Stimulated activated CD4-positive, alpha-beta T cell treated with anti-CD3 and anti-CD28 coated beads, Interleukin-15, amount 100 ng/mL, for 48 hours (primary cell): ENCODE measurements at places on chromosomes 5 and 9.

- DNase-seq = no peak
Observed at GRCh38 chr9:71403106-71403505, 281.7 kb upstream of the TRPM3 start.

GRCh38 chr5:102324714-102325113 lies 28.6 kb upstream of the SLCO4C1 start:
- no peak for DNase-seq

GRCh38 chr9:133995012-133995896 lies 3.1 kb upstream of the VAV2 start:
- no peak for DNase-seq

DNA sequence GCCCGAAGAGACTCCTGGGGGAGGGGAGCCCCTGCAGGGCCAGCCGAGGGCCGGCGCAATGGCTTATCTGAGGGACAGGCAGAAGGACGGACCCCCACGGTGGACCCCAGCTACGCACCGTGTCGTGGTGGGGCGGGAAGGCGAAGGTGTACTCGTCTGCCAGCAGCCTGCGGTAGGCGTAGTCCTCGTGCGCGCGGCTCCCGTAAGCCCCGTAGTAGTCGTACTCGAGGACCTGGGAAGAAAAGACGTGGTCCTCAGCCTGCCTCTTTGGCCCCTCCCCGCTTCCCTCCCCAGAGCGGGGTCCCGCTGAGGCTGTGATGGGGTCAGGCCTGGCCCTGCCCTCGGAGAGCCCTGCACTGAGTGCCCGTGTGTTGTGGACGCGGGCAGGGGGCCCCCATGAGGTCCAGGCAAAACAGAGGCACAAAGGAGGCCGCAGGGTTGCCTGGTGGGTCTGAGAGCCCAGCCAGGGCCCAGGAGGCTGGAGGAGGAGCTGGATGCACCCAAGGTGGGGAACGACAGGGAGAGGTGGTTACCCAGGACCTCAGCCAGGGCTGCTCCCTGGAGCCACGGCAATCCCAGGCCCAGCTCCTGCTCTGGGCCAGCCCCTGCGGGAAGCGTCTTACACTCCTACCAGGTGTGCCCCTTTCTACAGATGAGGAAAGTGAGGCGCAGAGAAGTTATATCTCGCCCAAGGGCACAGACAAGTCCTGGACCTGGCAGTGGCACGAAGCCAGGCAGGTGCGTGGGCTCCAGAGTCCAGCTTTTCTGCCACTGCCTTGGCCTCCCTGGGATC lies 35.2 kb downstream of the SARDH start:
- DNase-seq = no peak

DNA sequence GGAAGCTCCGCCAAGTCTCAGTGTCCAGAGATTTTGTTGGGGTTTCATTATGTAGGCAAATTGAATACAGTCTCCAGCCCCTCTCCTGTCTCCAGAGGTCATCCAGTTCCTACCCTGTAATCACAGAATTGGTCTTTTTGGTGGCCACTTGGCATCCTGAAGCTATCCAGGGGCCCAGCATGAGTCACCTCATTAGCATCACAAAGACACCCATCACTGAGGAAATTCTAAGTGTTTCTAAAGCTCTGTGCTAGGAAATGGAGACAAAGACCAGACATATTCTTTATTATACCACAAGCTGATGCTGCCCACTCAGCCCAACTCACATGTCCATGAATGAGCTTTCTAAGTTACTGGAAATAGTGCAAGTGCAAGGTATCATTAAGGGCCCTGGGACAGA lies 229.9 kb downstream of the DOCK8 start:
- no peak for DNase-seq

DNA sequence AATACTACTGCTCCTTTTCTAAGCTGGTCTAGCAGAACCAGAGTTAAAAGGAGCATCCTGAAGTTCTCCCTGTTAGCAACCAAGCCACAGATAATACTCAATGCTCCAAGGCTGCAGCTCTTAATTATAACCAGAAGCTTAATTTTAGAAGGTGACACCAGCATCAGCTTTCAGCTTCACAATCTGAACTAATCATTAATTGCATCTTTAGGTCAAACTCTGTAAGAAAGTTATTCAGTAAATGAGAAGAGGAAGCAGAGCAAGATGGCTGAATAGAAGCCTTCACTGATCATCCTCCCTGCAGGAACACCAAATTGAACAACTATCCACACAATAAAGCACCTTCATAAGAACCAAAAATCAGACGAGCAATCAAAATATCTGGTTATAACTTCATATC lies 38.5 kb downstream of the APBA1 start:
- no peak for DNase-seq

DNA sequence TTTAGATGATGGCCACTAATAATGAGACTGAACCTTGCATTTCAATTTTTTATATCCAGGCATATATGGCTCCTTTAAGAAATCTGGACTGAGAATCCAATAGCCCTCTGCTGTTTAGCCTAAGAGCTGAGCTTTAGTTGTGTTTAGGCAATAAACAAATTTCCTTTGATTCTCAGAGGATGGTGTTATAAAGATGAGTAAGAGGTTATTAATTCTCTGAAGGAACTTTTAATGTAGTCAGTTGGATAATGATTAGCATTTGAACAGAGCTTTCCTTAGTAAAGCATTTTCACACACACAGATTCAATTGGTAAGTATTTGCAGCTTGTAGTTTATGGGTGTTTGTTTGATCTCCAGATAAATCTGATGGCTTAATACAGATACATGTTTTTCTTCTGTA lies 149.6 kb downstream of the PRR16 start:
- DNase-seq = no peak

- DNase-seq = no peak
Observed at GRCh38 chr9:135492886-135493669, 7.4 kb upstream of the MRPS2 start.

DNA sequence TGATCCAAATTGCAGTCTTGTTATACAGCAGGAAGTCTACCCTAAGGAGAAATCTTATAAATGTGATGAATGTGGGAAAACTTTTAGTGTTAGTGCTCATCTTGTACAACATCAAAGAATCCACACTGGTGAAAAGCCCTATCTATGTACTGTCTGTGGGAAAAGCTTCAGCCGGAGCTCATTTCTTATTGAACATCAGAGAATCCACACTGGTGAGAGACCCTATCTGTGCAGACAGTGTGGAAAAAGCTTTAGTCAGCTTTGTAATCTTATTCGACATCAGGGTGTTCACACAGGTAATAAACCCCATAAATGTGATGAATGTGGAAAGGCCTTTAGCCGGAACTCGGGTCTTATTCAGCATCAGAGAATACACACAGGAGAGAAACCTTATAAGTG lies 10.4 kb downstream of the ZNF189 start:
- DNase-seq = no peak

- DNase-seq = no peak
Observed at GRCh38 chr5:109701252-109701651, 11.5 kb downstream of the MAN2A1 start.

GRCh38 chr5:53161876-53162275 lies 52.3 kb upstream of the MOCS2 start:
- no peak for DNase-seq

DNA sequence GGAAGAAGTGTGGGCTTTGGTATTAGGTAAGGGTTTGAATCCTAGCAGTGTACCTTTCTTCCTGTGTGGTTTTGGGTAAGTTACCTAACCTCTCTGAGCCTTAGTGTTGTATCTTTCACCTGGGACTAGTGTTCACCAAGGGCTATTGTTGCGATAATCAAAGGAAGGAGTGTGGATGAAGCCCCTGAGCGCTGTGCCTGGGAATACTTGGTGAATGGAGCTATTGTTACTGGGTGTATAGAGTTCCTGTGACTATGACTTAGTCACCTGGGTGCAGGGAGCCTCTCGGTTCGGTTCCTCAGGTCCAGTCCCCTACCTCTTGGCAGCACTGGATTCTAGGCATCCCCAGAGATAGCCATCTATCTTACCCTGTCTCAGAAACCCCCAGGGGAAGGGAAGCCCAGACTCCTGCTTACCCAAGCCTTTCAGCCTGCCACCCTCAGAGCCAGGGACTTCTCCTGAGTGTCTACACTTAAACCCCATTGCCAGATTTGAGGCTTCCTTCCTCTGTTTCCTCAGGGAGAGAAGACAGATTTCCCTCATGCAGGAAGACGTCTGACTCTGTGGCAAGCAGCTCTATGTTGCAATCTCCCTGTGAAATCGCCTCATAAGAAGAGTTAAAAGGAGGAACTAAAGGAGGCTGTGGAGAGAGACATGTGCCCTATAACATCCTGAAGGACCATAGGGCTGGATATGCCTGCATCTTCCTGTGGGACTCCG lies 181.0 kb upstream of the PITX1 start:
- DNase-seq = no peak

DNA sequence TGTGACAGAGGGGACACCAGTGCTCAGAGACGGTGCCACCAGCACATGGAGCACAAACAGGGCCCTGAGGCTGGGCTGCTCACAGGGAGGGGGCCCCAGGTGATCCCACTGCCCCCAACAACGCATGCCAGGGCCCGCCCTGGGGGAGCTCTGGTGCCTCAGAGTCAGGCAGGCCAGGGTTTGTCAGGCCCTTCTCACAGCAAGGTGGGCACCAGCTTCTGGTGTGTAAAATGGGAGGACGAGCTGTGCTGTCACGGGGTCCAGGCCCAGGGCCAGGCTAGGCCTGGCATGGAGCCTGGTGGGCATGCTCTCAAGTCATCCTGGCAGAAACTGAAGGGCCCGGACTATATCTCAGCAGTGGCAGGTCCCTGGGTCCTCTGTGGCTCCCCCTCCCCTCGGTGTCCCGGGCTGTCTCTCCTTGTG lies 34.5 kb downstream of the PRRT1B start:
- no peak for DNase-seq

GRCh38 chr5:66870708-66871107 lies 274.5 kb downstream of the MAST4 start:
- no peak for DNase-seq

GRCh38 chr5:63596254-63596653 lies 366.0 kb downstream of the HTR1A start:
- DNase-seq = no peak

- DNase-seq = no peak
Observed at GRCh38 chr5:10729320-10730042, 31.6 kb downstream of the DAP start.
